ENCODE measurements at places on chromosomes 16 and 17.

DNA sequence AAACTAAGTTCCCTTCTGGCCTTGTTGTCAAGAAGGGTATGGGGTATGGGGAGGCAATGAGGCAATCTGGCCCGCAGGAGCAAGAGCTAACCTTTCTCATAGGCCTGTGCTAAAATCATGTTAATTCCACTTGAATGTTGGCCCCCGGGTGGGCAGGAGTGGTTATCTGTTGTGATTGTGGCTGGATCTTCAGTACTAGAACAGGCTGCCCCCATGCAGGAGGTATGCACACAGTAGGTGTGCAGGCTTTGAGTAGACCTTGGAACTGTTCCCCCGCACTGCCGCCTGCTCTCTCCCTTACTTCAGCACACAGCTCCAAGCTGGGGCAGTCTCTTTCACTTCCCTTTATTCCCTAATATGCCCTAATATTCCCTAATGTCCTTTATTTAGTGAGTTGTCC is 52.4 kb upstream of the TANGO6 start:
- DNase-seq, result no peak

- DNase-seq, result no peak
Measured at GRCh38 chr17:17322516-17323510, 19.6 kb downstream of the NT5M start.

- no peak for DNase-seq
Measured at GRCh38 chr17:64982139-64982915, 63.0 kb upstream of the LRRC37A3 start.

- DNase-seq, result no peak
Measured at GRCh38 chr16:10093576-10093975, 88.7 kb downstream of the GRIN2A start.

GRCh38 chr17:32102172-32102571 is 40.1 kb upstream of the RHOT1 start:
- DNase-seq, result no peak

DNA sequence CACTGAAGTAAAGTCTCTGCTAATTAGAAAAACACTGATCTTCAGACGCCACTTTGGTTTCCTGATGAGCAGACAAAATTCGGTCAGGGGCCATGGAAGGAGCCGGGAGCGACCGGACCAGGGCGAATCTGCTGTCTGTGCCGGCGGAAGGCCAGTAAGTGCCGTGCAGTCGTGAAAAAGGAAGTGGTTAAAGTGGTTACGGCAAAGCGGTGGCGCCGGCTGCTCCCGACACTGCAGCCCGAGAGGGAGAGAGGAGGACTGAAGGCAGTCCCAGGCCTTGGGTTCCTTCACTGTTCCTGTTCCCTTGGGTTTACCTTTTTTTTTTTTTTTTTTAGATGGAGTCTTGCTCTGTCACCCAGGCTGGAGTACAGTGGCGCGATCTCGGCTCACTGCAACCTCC is 17.3 kb upstream of the HEXD start:
- no peak for DNase-seq

DNA sequence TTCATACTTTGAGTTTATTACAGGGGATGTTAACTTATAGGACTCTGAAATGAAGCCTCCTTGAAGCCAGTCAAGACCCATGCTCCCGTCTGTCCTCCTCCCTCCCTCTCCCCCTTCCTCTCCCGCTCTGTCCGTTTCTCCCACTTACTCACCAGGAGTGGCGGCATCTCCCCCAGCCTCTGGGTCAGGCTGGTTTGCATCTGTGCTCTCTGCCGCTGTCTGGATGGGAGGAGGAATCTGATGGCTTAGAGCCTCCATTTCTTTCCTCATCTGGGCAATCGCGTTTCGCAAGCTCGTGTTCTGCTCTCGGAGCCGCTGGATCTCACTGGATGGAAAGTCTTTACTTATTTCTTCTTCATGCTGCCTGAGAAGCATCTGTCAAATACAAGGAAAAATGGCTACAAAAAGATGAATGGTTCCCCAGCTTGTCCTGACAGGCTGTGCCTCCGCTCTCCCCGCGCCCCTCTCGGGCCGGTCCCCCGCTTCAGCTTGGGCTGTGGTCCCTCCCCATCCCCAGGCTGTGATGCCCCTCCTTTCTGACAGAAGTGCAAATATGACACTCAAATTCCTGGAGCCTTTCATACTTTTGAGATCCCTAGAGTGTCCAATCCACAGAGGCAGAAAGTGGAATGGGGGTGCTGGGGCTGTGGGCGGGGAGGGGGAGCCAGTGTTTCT is 40.0 kb downstream of the CCDC57 start:
- DNase-seq, result no peak

- DNase-seq, result no peak
Measured at GRCh38 chr17:45432405-45433158, at the start of gene ARHGAP27. Gene ARHGAP27, minus strand, starts transcription at chr17:45432870. Its CDS starts 2,591 bp downstream, at chr17:45430279.

GRCh38 chr17:77423589-77424451 is 283.1 kb downstream of the SEC14L1 start:
- no peak for DNase-seq

DNA sequence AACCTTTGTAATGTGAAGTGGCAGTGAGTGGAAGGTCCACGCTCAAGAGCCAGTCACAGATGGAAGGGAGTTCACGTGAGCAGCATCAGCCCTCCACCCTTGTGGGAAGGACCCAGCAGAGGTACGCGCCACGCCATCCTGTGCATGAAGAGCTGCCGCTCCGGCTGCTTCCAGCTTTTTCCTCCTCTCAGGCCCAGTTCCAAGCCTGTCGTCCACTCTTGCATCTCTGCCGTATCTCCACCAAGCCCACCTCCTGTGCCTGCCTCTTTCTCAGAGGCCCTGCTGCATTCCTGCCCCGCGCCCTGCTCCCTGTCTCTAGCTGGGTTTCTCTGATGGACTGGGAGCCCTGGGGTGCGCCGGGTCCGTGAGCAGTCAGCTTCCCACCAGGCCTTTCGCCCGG is 10.2 kb downstream of the ZC3H18 start:
- DNase-seq, result no peak

- DNase-seq, result peak; percentile 7
Measured at GRCh38 chr17:32240750-32241149, 24.9 kb upstream of the RHBDL3 start.

GRCh38 chr17:59734226-59734625 is 26.8 kb downstream of the VMP1 start:
- no peak for DNase-seq

- no peak for DNase-seq
Measured at GRCh38 chr17:52986056-52986662, 827.6 kb upstream of the CA10 start.
